ENCODE measurements at places on chromosomes 12 and 14. TPM values are rescaled to one million over a fixed set of nuclear protein-coding genes. Genes with fewer than 3 reads are reported as not detected.
A peak's percentile ranks its signal among the peaks of the same experiment; 100 is the strongest.

GRCh38 chr14:65142429-65142828 lies 40.1 kb upstream of the MAX start:
- no peak overlapping the region for H3K4me3 ChIP-seq
- no peak for DNase-seq
- H3K4me1 ChIP-seq: no peaks in the 10 kb centered on the region
- no peaks in the 10 kb centered on the region for H3K36me3 ChIP-seq
- H3K27me3 ChIP-seq: peaks cover 29% of the 10 kb centered on the region
- no peak overlapping the region for H3K27ac ChIP-seq

- no peaks in the 10 kb centered on the region for H3K4me1 ChIP-seq
- no peak overlapping the region for H3K4me3 ChIP-seq
- no peak overlapping the region for H3K27ac ChIP-seq
- H3K27me3 ChIP-seq: no peaks in the 10 kb centered on the region
- no peaks in the 10 kb centered on the region for H3K36me3 ChIP-seq
- DNase-seq: no peak
Observed at GRCh38 chr12:23694920-23695319, 254.6 kb downstream of the SOX5 start.

- peak within 1 kb of the TSS; percentile 61 for H3K27ac ChIP-seq
- H3K4me3 ChIP-seq: peak within 1 kb of the TSS; percentile 69
- peaks cover 24% of the 10 kb centered on the region for H3K4me1 ChIP-seq
- H3K36me3 ChIP-seq: no peaks in the 10 kb centered on the region
- peaks cover 18% of the 10 kb centered on the region for H3K27me3 ChIP-seq
Observed at GRCh38 chr14:52267501-52268278, at the start of gene PTGDR. Gene PTGDR, plus strand, starts transcription at chr14:52267698. Its CDS starts 117 bp downstream, at chr14:52267815.

The FRMD6 gene
- 795 TPM for total RNA-seq

Data from GM23248 (cell line).